NCI-H1436 treated with DMSO at 0.1 percent for 48 hours (cell line): ENCODE measurements at places on chromosomes 7 and 10.
A peak's percentile ranks its signal among the peaks of the same experiment; 100 is the strongest.

- no peak for DNase-seq
These were observed 19.9 kb upstream of the HSPB1 start for GRCh38 chr7:76282344-76283253.

GRCh38 chr10:119677126-119677525 lies 25.9 kb downstream of the BAG3 start:
- DNase-seq = no peak

GRCh38 chr10:103734731-103735130 lies 120.6 kb downstream of the SH3PXD2A start:
- no peak for DNase-seq

GRCh38 chr7:37393476-37393875 lies 55.2 kb downstream of the ELMO1 start:
- DNase-seq = no peak

DNA sequence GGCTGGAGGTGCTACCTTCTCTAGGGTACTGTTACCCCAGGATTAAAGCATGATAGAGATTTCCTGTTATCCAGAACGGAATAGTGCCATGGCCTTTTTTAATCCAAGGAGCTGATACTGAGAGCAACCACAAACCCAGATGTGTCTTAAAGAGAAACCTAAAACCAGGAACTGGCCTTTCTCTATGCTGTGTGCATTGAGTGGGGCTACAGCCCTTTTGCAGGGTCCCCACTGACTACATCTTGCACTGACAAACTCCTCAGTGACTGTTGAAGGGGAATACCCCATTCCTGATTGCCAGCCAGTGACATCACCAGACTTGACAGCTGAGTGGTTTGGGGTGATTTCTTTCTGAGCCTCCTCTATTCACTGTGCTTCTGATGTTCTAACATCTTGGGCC lies 81.9 kb upstream of the CAPZA2 start:
- DNase-seq = no peak

GRCh38 chr7:23343806-23344475 lies 44.8 kb downstream of the MALSU1 start:
- DNase-seq = no peak

- no peak for DNase-seq
These were observed 133.9 kb downstream of the PCDH15 start for GRCh38 chr10:54667136-54667535.

- no peak for DNase-seq
These were observed 73.8 kb upstream of the GTF2IRD1 start for GRCh38 chr7:74379938-74380337.

DNA sequence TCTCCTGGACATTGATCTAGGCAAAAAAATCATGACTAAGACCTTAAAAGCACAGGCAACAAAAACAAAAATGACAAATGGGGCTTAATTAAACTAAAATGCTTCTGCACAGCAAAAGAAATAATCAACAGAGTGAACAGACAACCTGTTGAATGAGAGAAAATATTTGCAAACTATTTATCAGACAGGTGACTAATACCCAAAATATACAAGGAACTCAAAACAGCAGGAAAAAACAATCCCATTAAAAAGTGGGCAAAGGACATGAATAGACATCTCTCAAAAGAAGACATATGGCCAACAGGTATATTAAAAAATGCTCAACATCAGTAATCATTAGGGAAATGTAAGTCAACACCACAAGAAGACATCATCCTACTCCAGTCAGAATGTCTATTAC lies 166.8 kb downstream of the MTERF1 start:
- no peak for DNase-seq

DNA sequence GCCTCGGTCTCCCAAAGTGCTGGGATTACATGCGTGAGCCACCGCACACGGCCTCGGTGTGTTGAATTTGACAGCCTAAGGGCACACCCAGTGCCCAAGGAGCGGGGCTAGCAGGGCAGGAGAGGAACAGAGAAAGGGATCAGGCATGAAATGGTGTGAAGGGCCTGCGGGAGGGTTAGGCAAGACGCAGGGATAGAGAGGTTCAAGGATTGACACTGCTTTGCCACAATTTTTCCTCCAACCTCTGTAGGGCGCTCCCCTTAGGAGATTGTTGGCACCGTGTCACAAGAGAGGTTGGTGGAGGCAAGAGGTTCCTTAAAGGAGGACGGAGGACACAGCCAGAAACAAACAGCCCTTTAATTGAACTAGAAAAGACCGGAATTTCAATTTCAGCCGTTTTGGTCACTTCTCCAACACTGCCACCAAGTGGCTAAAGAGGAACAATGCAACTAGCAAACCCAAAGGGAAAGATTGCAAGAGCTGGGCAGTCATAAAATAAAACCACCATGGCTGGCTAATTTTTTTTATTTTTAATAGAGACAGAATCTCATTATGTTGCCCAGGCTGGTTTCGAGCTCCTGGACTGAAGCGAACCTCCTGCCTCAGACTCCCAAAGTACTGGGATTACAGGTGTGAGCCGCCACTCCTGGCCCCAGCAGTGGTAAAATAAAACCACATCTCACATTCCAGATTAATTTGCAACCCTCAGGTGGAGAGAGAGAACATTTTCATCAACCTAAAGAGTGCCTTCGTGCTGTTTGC lies 6.9 kb upstream of the CREB3L2 start:
- DNase-seq = peak; percentile 17

DNA sequence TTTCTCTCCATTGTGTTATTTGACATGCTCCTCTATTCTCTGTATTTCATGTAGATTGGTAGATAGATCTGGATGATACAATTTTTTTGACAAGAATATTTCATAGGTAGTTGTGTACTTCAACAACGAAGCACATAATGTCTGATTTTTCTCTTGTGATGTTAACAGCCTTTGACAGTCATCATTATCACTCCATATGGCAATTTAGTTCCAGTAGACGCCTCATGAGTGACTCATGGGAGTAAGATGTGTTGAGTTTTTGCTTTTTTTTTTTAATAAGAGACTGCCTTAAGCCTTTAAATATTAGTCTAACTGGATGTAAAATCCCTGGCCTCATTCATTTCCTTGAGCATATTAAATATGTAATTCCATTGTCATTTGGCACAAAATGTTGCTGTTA lies 123.5 kb upstream of the ZNF32 start:
- DNase-seq = no peak

- no peak for DNase-seq
These were observed 56.0 kb upstream of the TNKS2 start for GRCh38 chr10:91742229-91742628.

- DNase-seq = no peak
These were observed 2.5 kb downstream of the GRK5 start for GRCh38 chr10:119209736-119210355.

DNA sequence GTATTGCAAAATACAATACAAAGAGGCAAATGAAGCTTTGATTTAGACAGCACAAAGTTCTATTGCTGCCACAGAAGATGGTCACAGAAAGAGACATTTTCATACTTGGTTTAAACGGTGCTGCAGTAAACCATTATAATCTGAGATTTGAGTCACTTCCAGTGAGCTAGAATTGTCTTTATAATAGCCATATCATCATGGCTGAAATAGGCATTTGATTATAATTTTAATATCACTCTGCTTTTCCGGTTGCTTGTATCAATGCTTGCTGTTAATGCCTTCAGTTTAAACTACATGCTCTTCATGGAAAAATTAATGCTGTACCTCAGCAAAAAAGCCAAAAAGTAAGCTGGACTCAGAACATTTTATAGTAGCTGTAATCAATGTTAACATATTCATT lies 48.5 kb downstream of the CPEB3 start:
- DNase-seq = no peak

DNA sequence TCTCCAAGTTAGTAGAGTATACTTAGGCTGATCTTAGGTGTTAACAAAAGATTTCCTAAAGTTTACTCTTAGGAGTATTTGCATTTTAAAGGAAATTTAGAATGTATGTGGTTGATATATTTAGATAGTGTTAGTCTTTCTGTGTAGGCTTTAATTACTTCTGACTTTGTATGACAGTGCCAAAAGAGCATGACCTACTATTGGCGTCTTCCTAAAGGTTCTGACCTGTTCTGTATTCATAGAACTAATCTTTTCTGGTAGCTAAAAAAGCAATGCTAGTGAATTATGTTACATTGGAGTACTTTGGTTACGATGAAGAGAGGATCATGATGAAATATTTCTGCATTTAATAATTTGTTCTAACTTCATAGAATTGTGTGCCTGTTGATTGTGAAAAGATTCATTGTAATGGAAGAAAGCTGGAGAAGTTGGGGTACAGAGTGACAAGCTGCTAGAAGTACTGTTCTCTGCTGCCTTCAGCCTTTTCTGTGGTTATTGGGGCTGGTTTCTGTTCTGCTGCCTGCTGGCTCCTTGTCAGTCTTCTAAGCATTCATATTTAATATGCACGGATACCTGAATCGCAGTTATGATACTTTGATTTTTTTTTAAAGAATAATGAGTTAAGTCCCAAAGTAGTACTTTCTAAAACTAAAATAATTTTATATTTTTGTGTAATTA lies 13.2 kb downstream of the WAC start:
- DNase-seq = no peak

DNA sequence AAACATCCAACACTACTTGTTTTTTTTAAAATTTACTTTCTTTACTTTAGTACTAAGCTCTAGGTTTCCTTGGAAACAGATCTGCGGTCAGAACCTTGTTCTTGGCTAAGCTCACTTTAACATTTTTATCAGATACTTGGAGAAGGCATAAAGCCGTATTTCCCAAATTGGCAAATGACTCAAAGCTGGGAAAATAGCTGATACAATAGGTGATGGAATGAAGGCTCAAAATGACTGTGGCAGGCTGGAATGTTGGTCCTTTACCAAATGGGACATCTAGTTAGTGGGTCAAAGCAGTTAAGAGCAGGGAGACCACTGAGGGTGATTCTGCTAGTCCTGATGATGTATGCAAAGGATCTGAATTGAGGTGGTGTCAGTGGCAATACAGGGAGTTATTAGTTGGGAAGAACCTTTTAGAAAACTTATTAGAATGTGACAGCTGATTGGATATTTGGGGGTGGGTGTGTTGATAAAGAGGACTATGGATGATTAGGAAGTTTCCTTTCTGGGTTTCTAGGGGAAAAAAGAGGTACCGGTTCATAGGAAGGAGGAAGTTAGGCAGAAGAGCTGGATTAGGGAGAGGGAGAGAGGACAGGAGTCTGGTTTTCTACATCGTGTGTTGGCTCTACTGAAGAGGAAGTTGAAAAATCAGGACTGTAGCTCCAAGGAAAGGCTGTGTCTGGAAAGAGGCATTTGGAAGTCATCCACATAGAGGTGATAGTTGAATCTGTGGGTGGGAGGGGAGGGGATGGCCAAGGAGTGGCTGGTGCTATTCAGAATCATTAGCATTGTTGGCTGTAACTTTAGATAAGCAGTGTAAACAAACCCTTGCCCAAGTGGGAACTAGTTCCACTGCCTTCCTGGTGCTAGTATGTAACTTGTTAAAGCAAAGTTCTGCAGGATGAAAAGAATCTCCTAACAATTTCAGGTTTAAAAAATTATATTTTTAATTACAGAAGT lies 13.1 kb downstream of the PLCE1 start:
- DNase-seq = no peak

DNA sequence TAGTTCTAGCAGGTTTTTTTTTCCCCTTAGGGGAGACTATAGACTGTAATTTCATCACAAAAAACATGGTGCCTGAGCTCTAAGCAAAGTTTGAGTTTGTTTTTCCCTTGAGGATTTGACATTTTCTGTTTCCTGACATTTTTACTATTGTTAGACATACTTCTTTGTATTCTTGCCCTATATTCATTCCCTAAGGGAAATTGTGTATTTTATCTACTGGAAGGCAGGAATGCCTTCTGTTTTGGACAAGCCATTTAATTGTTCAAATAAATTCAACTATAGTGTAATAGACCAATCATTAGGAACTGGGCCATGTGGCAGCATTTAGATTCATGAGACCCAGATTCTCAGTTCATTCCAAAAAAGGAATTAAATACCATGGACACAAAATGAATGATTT lies 335.0 kb downstream of the EXOC4 start:
- no peak for DNase-seq

DNA sequence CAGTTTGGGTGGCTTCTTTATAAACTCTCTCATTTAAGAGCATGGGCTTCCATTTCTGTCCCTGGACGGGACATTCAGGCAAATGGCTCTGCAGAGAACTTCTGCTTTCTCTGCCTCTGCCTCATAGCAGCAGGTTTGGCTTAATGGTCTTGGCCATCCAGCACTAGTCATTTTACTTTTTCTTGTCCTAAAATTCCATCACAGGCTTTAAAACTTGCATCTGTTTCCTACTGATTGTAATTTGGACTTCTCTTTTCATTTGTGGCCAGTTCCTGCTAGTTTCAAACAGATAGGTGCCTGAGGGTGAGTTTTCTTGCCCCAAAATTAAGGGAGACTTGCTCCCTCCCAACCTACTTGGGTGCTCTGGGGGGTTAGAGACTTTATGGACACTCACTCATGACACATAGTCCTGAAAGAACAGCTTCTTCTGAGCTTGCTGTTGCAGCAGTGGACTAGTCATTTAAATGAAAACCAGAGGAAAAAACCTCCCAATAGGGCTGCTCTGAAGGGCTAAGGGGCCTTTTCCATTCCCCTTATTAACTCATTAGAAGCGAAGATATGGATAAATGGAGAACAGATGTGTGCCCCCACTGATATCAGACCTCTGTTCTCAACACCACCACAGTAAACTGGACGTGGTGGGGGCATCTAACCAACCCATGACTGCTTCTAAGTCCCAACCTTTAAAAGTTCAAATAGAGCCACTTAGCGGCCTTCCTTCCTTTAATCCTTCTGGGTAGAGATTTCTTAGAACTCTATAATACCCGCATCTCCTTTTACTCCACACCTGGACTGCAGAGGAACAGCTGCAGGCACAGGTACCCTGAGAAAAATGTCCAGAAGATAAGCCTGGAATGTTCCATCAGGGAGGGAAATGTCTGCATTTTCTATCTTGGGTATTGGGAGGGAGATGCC lies 38.8 kb downstream of the SVOPL start:
- DNase-seq = no peak
